ENCODE measurements at places on chromosomes 13 and 19. TPM values are rescaled to one million over a fixed set of nuclear protein-coding genes. Genes with fewer than 3 reads are reported as not detected.

The HS6ST3 gene
- total RNA-seq = not detected

The TDRD12 gene
- total RNA-seq = 0.22 TPM

The FOSB gene
- 422 TPM for total RNA-seq

The CLDN10 gene
- total RNA-seq = not detected

DNA sequence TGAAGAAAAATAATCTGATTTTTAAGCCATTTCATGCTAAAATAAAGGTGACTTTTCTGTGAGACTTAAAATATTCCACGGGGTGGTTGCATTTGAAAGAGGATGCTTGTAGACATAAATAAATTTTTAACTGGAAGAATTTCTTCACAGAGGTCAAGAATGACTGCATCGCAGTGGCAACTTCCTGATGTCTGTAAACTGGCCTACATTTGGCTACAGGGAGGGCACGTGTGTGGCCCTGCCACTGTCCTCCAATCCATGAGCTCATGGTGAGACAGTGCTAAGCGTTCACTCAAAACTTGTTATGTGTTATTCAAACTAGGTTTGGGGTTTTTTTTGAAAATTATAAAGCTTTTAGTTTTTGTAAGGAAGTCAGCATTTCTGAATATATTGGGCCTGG is 1089.3 kb downstream of the EFNB2 start:
- DNase-seq = no peak

DNA sequence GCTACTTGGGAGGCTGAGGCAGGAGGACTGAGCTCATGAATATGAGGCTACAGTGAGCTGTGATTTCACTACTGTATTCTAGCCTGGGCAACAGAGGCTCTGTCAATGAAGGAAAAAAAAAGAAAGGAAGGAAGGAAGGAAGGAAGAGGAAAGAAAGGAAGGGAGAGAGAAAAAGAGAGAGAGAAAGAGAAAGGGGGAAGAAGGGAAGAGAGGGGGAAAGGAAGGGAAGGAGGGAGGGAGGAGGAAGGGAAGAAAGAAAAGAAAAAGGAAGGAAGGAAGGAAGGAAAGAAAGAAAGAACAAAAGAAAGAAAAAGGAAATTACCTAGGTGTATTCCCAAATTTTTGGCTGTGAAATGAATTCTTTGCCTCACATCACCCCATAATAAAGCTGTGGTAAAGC is 7.2 kb upstream of the RFX2 start:
- no peak for DNase-seq

- DNase-seq = no peak
These were observed 37.1 kb downstream of the MYO9B start for GRCh38 chr19:17112700-17113099.
